GM23338 (cell line): ENCODE measurements at places on chromosomes 6 and 20. TPM values are rescaled to one million over a fixed set of nuclear protein-coding genes. Genes with fewer than 3 reads are reported as not detected.
A peak's percentile ranks its signal among the peaks of the same experiment; 100 is the strongest.

The DPPA5 gene
- 3.0 and 7.0 TPM in 2 replicates for total RNA-seq

The PEDS1 gene
- 33.0 and 43.6 TPM in 2 replicates for total RNA-seq

The TRIM15 gene
- total RNA-seq, result 0.23 and 1.0 TPM in 2 replicates

The PCSK2 gene
- 0.54 and 1.1 TPM in 2 replicates for total RNA-seq

- DNase-seq, result peak; percentile 73
Measured at GRCh38 chr20:50338479-50339391, 148.1 kb downstream of the CEBPB start.

GRCh38 chr6:36315921-36316320 is 20.8 kb downstream of the BNIP5 start:
- DNase-seq, result no peak

- peak; percentile 99 for DNase-seq
Measured at GRCh38 chr20:3767427-3768341, at the start of gene ADISSP. Gene ADISSP (minus strand): TSS chr20:3767753. CDS start chr20:3760100, 7,653 bp downstream.

- no peak for DNase-seq
Measured at GRCh38 chr6:154614641-154615040, 104.2 kb upstream of the CNKSR3 start.

DNA sequence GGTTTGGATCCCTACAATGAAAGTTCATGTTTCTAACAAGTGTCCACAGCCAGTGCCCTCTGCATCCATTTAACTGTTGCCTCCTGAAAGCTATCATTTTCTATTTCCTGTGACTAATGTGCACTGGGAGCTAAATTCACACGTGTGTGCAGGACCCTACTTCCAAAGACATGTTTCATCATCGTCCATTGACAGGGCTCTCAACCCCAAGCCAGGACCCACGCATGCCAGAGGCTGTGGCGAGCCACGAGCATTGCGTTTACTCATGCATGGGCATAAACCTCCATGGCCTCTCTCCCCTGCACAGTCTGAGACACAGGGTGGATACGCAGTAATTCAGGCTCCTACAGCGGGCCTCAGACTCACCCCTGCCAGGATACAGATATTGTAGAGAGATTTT is 153.2 kb downstream of the MAFB start:
- no peak for DNase-seq

DNA sequence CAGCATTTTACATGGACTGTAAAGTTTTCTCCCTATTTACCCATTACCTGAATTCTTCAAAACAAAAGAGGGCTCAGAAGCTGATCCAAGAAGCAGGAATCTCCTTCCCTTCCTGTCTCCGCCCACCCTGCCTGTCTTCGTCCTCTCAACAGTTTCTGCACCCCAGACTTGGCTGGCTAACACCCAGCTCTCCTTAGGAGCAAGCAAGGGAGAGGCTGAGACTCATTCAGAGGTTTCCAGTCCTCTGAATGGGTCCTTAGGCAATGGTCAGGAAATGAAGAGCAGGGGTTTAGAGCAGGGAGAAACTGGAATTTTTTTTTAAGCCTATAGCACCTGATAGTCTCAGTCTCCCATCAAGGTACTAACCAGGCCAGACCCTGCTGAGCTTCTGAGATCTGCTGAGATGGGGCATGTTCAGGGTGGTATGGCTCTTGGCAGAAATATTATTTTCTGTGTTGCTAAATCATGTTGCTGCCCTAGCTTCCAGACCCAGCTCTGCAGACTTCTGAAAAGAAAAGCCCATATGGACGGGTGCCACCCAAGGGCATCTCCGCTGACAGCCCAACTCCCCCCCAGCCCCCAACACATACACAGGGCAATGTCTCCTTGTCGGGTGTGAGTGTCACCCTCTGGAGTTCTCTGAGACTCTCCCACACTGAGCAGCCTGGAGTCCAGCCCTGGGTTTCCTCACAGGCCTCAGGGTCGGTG is 74.6 kb upstream of the CD93 start:
- DNase-seq, result peak; percentile 59

DNA sequence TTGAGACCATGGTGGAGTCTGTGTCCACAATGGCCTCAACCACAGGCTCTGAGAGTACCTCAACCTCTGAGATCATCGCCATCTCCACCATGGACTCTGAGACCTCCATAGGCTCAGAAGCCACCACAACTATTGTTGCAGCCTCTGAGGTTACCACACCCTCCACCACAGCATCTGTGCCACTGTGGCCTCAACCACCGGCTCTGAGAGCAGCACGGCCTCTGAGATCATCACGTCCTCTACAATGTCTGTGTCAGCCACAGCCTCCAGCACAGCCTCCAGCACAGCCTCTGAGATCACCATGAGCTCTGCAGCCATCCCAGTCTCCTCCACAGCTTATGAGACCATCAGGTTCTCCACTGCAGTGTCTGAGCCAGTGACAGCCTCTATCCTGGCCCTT is 19.4 kb upstream of the MUC21 start:
- no peak for DNase-seq
